ENCODE measurements at places on chromosomes 5 and 9. TPM values are rescaled to one million over a fixed set of nuclear protein-coding genes. Genes with fewer than 3 reads are reported as not detected.

GRCh38 chr9:14170973-14171596 lies 142.9 kb downstream of the NFIB start:
- no peak for DNase-seq

DNA sequence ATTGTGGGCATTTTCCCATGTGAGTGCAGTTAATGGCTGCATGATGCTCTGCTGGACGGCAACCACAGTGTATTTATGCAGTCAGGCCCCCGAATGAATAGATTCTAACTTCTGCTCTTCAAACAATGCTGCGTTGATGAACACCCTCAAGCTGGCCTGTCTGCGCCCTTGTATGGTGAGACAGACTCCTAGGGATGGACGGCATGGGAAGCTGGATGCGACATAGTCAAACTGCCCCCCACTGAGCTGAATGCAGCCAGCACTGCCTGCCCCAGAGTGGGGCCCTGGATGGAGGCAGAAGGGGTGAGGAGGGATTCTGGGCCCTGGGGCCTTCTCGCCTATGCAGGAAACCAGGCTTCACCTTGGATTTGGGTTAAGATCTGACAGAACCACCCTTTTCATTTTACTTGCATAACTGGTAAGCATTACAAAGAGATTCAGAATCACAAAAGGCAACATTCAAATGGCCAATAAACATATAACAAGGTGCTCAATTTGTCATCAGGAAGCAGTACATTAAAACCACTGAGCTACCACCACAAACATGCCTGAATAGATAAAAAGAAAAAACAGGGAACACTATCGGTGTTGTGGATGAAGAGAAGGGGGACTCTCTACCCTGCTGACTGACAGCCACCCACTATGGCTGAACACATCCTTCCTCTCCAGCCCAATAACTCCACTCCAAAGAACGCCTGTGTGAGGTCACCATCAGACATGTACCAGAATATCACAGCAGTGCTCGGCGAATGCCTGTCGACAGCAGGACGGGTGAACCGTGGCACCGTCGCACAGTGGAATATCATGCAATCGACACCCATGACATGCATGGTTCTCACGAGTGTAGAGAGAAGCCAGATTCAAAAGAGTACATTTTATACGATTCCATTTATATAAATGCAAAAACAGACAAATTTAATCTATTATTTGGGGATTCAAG lies 79.1 kb downstream of the RAPGEF1 start:
- DNase-seq = no peak

- DNase-seq = no peak
Observed at GRCh38 chr9:35078066-35078465, 1.7 kb downstream of the FANCG start.

DNA sequence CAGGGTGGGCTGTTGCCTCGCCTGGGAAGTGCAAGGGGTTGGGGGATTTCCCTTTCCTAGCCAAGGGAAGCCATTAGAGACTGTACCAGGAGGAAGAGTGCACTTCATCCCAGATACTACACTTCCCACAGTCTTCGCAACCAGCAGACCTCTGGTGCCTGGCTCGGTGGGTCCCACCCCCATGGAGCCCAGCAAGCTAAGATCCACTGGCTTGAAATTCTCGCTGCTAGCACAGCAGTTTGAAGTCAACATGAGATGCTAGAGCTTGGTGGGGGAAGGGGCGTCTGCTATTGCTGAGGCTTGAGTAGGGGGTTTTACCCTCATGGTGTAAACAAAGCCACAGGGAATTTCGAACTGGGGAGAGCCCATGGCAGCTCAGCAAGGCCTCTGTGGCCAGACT lies 586.4 kb downstream of the HTR1A start:
- no peak for DNase-seq

GRCh38 chr5:95283761-95284571 lies 928 bp downstream of the MCTP1 start:
- peak; percentile 66 for DNase-seq

- no peak for DNase-seq
Observed at GRCh38 chr5:64744914-64745313, 23.6 kb downstream of the SREK1IP1 start.

DNA sequence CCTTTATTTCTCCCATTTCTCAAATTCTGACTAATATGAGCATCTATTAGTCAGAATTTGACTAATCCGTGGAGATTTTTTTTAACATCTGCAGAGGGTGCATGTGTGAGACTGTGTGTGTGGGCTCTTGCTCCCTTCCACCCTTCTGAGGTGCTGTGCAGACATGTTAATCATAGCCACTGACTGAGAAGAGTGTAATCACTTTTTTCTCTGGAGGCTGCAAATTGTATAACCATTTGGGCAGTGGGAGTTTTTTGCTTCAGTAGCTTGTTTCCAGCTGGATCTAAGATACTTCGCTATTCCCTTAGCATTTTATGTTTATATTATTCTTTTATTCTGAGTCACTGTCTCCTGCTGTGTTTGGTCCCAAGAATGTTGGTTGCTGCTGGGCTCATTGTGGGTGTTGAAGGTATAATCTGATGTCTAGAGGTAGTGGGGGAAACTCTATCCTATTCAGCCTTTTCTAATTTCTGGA lies 66.2 kb downstream of the ARHGEF28 start:
- no peak for DNase-seq

DNA sequence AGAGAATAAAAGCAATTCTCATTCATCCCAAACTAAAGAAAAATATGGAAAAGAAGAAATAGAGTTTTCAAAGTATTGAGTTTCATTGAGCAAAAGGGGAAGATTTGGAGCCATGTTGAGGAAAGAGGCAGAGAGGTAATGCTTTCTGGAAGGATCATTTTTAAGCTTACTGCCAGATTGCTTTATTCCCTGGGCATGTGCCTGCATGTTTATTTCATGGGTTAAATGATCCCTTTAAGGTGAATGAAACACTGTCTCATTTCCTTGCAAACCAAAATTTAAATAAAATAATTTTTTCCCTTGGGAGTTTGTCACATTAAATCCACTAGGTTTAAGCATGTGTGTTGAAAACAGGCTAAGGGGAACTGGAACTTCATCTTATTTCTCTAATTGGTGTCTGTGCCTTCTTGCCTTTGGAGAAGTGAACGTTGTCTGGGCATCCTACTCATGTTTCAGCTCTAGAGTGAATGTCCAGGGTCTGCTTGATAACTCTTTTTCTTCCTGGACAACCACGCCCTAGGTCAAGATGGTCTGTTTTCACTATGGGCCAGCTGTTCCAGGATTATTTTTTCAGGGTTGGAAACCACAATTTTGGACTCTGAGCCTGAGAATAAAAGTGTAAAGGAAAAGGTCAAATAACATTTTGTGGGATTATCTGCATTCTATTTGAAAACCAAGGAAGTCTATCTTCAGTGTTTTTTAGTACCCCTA lies 114.1 kb upstream of the ELL2 start:
- no peak for DNase-seq

GRCh38 chr5:140664030-140664358 lies 710 bp upstream of the WDR55 start:
- no peak for DNase-seq

GRCh38 chr5:173035904-173036707 lies 20.0 kb upstream of the CREBRF start:
- DNase-seq = no peak

DNA sequence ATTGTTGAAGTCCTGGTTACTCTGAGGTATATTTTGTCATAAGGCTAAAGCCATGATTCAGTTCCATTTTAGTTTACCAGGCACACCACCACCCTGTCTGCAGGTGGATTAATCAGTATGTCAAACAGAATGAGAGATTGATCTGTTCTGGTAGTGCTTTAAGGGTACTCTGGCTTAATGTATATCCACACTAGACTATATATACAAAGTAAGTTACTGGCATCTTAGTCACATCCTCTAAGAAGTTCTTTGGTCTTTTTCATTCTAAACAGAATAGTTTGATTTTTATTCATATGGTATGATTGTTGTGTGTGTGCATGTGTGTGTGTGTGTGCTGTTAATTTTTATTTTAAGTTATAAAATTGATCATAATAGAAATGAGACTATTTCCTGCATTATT lies 61.8 kb downstream of the RAB24 start:
- DNase-seq = no peak

Gene TMEFF1
- 2.4 TPM for polyA plus RNA-seq

Measured in large intestine (tissue), 12 donors.